Lung (tissue), 17 donors: ENCODE measurements at places on chromosomes 11 and 22. TPM values are rescaled to one million over a fixed set of nuclear protein-coding genes. Genes with fewer than 3 reads are reported as not detected.

MUC2 gene
- 0.03 TPM for total RNA-seq

P2RX3 gene
- 0.11 TPM for total RNA-seq

- DNase-seq: no peak
- H3K4me1 ChIP-seq: peaks cover 5% of the 10 kb centered on the region
- H3K36me3 ChIP-seq: no peaks in the 10 kb centered on the region
- no peak overlapping the region for H3K4me3 ChIP-seq
- H3K27me3 ChIP-seq: no peaks in the 10 kb centered on the region
Measured at GRCh38 chr11:108916935-108917334, 252.1 kb downstream of the DDX10 start.

GRCh38 chr22:42397332-42398249, 34.6 kb downstream of the NFAM1 start:
- no peaks in the 10 kb centered on the region for H3K36me3 ChIP-seq
- no peak overlapping the region for H3K27ac ChIP-seq
- no peaks in the 10 kb centered on the region for H3K27me3 ChIP-seq
- H3K4me1 ChIP-seq: no peaks in the 10 kb centered on the region
- H3K4me3 ChIP-seq: no peak overlapping the region
- DNase-seq: peak; percentile 19

RAG1 gene
- total RNA-seq: 1.1 TPM

- no peaks in the 10 kb centered on the region for H3K4me1 ChIP-seq
- no peak overlapping the region for H3K27ac ChIP-seq
- no peak overlapping the region for H3K4me3 ChIP-seq
- H3K27me3 ChIP-seq: no peaks in the 10 kb centered on the region
Measured at GRCh38 chr22:21444701-21445436, 22.3 kb upstream of the TMEM191C start.

GRCh38 chr11:130449996-130450769, 1.7 kb downstream of the ADAMTS15 start:
- H3K4me1 ChIP-seq: peaks cover 8% of the 10 kb centered on the region
- H3K4me3 ChIP-seq: peak overlapping the region; percentile 42
- H3K27me3 ChIP-seq: no peaks in the 10 kb centered on the region

NLRP6 gene
- total RNA-seq: 2.1 TPM

- no peaks in the 10 kb centered on the region for H3K27me3 ChIP-seq
- H3K4me3 ChIP-seq: no peak overlapping the region
- DNase-seq: no peak
- no peaks in the 10 kb centered on the region for H3K36me3 ChIP-seq
- no peak overlapping the region for H3K27ac ChIP-seq
- no peaks in the 10 kb centered on the region for H3K4me1 ChIP-seq
Measured at GRCh38 chr11:38019072-38019775, 1421.2 kb upstream of the RAG2 start.

DNA sequence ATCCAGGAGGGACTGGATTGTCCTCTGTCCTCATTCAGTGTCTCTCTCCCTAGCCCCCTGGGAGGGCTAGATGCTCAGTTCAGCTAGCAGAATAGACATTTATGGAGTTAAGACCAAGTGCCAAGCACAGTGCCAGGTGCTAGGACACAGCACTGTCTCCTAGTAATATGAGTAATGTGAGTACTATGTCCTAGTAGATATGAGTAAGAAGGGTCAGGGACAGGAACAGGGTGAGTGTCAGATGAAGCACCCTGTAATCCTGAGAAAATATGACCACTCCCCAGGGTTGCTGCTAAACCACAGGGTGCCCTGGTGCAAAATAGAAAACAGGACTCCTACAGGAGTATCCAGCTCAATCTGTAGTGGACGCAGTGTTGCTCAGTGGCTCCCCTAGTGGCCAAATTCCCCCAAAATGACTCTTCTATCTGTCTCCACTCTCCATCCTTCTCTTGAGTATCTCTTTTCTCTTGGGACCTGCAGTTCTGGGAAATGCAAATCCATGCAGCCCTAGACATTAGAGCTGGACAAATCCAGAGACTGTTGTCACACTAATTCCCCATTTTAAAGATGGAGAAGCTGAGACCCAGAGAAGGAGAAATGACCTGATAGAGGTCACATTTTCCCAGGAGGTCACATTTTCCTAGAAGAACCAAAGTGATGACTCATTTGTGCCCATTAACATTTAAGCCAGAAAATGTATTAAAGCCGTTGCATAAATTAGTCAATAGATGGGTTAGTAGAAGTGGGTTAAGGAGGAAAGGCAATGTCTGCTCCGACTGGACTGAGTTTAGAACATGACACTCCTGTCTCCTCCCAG, 214.3 kb downstream of the NXPE2 start:
- no peak for DNase-seq
- H3K27ac ChIP-seq: peak overlapping the region; percentile 71
- no peaks in the 10 kb centered on the region for H3K27me3 ChIP-seq
- H3K4me1 ChIP-seq: no peaks in the 10 kb centered on the region

GRCh38 chr11:121538054-121538453, 85.3 kb upstream of the SORL1-AS1 start:
- H3K4me1 ChIP-seq: no peaks in the 10 kb centered on the region
- H3K36me3 ChIP-seq: no peaks in the 10 kb centered on the region
- no peaks in the 10 kb centered on the region for H3K27me3 ChIP-seq
- DNase-seq: no peak
- no peak overlapping the region for H3K4me3 ChIP-seq
- H3K27ac ChIP-seq: no peak overlapping the region

OR6A2 gene
- 0.23 TPM for total RNA-seq

DNA sequence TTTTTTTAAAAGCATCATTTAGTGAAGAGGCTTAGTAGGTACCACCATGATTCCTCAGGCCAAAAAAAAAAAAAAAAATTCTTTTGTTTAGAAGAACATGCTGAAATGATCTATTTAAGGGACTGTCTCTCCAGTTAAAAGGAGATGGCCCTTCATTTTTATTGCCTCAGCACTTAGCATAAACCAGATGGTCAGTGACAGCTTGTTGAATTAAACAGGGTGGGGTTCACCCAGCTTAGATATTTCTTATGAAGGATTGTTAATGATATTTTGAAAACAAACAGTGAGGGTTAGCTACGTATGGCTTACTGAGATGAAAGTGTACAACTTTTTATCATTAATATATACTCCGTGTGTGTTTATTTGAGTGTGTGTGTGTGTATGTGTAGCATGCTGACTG, 203.7 kb downstream of the FAM181B start:
- H3K4me1 ChIP-seq: peaks cover 7% of the 10 kb centered on the region
- H3K36me3 ChIP-seq: no peaks in the 10 kb centered on the region
- no peaks in the 10 kb centered on the region for H3K27me3 ChIP-seq
- H3K4me3 ChIP-seq: no peak overlapping the region
- peak; percentile 68 for DNase-seq

DNA sequence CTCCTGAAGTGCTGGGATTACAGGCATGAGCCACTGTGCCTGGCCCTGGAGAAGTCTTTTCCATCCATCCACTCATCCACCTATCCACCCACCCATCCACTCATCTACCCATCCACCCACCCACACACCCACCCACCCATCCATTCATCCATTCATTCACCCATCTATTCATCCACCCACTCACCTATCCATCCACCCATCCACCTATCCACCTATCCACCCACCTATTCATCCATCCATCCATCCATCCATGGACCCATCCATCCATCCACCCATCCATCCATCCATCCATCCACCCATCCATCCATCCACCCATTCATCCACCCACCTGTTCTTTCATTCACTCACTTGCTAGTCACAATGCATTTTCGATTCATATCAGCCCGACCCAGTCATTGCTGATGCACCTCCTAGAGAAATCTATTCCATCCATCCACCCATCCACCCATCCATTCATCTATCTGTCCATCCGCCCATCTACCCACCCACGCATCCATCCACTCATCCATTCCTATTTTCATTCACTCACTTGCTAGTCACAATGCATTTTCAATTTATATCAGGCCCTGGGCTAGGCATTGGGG, 17.7 kb upstream of the SUN2 start:
- no peaks in the 10 kb centered on the region for H3K27me3 ChIP-seq
- no peak for DNase-seq
- H3K36me3 ChIP-seq: no peaks in the 10 kb centered on the region
- H3K4me1 ChIP-seq: no peaks in the 10 kb centered on the region
- no peak overlapping the region for H3K4me3 ChIP-seq
